ENCODE measurements at places on chromosomes 1 and 21.
A peak's percentile ranks its signal among the peaks of the same experiment; 100 is the strongest.

GRCh38 chr21:43740497-43741156 is 21.7 kb downstream of the PDXK start:
- no peak for DNase-seq

GRCh38 chr1:234250747-234251146 is 122.5 kb upstream of the COA6 start:
- no peak for DNase-seq

DNA sequence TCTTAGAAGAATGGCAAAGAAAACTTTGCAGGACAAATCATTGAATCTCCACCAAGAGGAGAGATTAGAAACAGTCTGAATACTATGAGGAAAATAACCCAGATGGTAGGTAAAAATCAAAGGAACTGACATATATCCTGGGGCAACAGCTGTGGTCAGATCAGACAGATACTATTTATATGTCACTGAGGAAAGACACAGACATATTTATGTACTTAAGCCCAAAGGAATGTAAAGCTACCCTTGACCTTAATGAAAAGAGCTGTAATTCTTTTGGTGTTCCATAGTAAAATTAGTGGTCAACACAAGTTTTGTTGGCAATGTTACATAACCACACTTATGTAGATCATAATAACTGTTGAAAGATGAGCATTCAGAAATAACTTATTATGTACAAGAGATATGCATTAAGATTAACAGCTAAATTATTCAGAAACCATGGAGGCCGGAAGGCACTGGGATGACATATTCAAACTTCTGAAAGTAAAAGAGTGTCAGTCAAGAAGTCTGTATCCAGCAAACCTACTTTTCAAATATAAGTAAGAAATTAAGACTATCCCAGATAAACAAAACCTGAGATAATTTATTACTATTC is 166.1 kb upstream of the SAMSN1 start:
- no peak for DNase-seq

GRCh38 chr1:245881767-245882391 is 625.2 kb downstream of the SMYD3 start:
- no peak for DNase-seq

DNA sequence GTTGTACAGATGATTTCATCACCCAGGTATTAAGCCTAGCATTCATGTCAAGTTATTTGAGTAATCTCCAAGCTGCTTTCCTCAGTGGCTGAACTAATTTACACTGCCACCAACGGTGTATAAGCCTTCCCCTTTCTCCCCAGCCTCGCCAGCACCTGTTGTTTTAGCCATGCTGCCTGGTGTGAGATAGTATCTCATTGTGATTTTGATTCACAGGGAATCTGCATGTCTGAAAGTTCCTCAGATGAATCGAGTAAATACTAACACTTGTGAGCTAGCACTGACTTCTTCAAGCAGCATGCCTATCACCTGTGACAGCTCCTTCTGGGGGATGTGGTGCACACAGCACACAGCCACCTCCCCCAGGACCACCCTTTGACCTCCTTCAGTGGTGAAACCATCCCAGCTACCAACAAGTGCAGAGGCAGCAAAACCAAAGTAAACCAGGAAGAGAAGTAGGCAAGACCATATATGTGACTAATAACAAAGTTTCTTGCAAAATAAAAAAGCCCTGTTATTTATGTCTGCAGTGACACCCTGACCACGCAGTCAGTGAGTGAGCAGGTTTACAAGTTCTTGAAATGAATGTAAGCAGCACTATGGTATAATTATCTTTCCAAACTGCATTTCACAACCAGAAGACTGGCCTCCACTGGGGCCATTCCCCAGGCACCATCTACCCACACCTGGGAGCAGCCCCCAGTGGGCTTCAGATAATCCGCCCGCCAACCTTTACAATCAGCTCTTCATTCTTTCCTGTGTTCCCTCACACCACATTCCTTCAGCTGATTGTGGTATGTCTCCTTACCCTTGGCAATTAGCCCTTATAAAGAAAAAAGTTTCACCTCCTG is 173.8 kb downstream of the ETS2 start:
- DNase-seq: no peak

DNA sequence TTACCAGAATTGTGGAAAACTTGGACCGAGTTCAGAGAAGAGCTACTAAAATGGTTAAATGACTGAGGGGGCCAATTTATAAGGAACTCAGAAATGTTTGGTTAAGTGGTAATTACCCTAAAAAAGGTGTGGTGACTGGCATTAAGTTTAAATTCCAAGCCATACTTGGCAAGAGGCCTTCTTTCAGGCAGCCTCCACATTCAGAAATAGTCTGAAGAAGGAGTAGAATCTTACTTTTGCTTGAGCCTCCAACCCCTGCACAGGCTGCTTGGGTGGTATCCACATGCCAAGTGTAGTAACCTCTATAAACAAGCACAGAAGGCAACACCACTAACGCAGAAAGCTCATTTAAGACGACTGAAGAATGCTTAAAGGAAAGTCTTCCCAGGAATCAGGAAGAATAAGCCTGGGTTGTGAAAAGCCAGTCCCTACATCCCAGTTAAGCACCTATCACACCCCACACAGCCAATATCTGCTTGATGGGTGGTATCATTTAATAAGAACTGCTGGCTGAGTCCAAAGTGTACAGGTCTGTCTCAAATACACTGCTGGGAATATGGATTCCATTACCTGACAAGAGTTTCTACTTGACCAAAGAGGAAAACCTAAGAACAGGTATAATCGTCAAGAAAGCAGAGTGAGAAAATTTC is 13.7 kb upstream of the GORAB start:
- no peak for DNase-seq

DNA sequence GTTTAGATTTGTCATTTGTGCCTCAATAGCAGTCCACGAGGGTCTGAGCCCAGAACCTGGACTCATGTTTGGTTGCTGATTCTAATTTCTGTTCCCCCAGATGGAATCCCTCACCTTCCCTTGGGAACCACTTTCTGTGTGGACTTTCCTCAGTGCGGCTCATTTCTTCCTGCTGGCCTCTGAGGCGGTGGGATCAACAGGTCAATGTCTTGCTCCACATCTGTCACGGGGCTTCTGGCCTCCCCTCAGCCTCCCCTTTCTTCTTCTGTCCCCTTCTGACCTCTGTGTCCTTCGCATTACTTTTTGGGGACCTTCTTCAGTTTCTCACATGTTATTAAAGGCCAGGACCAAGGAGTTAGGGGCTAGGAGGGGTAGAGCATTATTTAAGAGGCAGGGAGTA is 49.2 kb upstream of the PRELP start:
- no peak for DNase-seq

- no peak for DNase-seq
Measured at GRCh38 chr1:172402878-172403569, 17.5 kb upstream of the C1orf105 start.

- DNase-seq: no peak
Measured at GRCh38 chr1:15192916-15193550, 39.5 kb downstream of the TMEM51 start.

DNA sequence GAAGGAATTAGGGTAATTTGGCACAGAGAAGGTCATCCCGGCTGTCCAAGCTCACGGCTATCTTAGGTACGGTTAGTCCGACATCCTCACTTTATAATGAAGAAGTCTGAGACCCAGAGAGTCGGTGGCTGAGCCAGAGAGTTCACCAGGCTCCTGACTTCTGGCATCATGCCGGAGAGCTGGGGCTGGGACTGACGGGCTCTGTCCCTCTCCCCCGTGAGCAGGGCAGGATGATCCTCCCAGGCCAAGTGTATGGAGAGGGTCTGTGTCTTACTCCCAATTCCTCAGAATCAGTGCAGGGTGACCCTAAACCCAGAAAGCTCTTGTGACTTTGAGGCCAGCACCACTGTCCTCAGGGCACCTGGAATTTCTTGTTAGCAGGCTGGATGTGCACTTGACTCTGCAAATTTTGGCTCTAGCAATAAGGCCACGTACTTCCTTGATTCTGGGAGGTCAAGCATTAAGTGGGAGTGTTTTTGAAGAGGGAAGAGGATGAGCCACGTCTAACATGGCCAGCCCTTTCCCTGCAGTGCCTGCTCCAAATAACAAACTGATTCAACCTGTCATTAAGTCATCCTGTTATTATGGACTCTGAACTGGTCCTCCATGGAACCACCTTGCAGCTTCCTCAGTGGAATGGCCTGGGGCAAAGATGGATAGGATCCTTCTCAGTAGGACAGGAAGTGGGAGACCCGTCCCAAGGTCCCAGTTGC is 20.8 kb upstream of the BTG2 start:
- DNase-seq: no peak

- DNase-seq: no peak
Measured at GRCh38 chr1:232291681-232292080, 338.3 kb downstream of the SIPA1L2 start.

DNA sequence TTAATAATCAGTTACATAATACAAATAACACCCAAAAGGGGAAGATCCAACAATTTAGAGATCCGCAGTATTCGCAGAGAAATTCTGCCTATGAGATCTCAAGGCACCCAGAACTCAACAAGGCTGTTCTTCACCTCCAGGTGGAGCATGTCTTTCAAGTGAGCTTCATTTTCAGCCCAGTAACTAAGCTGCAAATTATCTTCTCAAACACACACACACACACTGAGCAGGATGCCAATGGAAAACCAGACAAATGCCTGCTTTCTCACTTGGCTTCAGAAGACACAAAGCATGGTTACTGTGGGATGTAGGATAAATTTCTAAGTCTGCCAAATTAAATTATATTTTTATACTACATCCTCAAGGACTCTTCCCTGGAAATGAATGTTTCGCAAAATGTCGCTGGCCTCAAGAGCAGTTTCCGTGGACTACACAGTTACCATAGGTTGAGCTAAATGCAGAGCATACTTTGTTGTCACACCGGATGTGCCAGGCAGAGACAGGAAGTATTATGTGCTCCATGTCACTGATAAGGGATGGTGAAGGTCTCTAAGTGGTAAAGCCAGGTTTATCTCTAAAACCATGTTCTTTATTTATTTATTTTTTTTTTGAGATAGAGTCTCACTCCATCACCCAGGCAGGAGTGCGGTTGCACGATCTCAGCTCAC is 30.3 kb downstream of the UBR4 start:
- no peak for DNase-seq

DNA sequence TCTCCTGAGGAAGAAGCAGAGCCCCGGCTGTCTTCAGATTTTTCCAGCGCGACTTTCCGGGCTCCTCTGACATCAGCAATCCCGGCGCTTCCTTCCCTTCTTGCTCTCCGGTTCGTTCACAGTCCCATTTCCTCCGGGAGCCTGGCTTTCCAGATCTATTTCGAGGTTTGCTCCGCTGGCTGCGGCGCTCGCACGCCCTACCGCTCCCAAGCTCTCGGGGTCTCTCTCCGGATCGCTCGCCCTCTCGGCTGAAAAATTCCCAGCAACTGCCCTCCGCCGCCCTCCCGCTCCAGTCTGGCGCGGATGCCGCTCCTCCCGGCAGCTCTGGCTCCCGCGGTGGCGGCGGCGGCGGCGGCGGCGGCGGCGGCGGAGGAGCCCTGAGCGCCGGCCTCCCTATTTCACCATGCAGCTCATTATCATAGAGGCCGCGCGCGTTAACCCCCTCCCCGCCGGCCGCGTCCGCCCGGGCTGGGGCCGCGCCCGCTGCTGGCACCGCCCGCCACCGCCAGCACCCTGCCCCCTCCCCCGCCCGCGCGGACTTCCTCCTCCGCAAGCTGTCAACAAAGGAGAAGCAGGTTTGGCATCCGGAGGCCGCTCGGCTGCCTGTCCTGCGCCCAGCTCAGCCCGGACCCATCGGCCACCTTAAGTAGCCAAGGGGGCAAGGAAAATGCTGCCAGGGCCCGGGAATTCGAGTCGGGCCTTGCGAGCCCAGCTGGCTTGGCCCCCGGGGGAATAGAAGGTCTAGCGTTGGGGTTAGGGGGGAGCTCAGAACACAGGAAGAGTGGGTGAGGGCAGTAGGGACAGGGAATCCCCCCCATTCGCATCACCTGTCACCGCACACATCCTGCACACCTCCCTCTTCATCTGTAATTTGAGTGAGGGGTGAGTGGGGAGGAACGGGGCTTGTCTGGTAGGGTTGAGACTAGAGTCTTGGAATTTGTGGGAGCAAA is at the start of gene PLXNA2:
PLXNA2 (minus strand) TSS at position 418 of the 950 bp plus-strand sequence. CDS start 26,462 bp downstream, outside the sequence.
- DNase-seq: peak; percentile 42

GRCh38 chr21:28212061-28212460 is 780.6 kb downstream of the LTN1 start:
- DNase-seq: no peak

DNA sequence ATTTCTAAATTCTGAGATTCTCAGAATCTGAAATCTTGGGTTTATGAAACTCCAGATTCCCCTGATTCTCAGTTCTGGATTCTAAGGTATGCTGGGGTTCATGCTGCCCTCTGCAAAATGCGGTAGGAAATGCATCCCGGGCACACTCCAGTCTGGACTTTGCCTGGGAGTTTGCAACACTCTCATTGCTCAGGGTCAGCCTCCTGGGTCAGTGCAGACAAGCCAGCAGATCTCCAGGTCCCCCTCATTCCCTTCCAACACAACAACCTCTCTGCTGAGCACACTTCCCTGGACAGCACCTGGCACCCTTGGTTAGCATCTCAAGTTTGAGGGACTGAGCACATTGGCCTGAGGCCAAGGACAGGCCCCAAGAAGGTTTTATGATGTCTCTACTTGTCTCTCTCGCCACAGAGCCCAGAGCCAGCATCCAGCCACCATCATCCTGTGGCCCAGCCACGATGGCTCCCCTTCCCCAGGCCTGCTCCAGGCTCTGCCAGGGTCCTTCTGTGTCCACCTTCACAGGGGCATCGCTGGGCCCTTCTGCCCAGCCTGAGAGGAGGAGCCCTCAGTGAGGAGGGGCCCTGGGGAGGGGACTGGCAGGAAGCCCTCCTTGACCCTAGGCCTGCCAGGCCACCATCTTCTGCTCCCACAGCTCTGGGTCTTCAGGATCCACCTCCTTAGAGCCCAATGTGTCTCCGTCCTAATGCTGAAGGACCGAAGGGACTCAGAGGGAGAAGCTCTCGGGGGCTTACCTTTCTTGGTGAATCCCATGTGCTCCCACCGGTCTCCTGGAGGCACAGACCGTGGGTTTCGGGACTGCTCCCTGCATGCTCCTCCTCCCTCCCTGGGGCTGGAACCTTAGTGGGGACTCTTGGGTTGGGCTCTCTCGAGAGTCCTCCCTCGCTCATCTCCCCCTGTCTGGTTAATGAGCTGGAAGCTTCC is 550.7 kb downstream of the PTPRU start:
- no peak for DNase-seq

- no peak for DNase-seq
Measured at GRCh38 chr1:58392083-58392482, 154.4 kb downstream of the OMA1 start.

GRCh38 chr1:40971966-40972365 is 7.5 kb upstream of the CTPS1 start:
- no peak for DNase-seq

GRCh38 chr1:44985747-44986359 is 542 bp downstream of the EIF2B3 start:
- DNase-seq: no peak

GRCh38 chr1:74673351-74674111 is at the start of gene ERICH3:
TSS of gene ERICH3 (minus strand) at chr1:74673792. CDS start at chr1:74673519, 273 bp downstream.
- no peak for DNase-seq

GRCh38 chr1:160432371-160432786 is 32.0 kb downstream of the VANGL2 start:
- DNase-seq: no peak

DNA sequence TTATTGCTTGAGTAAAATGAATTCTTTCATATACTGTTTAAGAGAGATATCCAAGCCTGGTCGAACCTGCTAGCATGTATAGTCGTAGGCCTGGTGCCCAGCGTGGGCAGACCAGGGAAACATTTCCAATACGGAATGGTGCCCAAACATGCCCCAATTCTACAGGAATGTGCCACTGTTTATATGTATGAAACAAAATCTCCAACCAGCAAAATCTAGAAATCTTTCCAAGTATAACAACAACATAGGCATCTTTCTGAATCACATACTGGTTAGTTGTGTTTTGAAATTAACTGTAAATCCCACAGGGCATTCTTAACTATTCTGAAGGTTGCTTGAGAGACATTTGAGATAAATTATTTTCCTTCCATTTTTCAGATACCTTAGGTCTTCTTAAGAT is 17.0 kb upstream of the ABCD3 start:
- DNase-seq: no peak

- no peak for DNase-seq
Measured at GRCh38 chr1:51750218-51750617, 128.3 kb downstream of the NRDC start.
